ENCODE measurements at places on chromosomes 1 and 21. TPM values are rescaled to one million over a fixed set of nuclear protein-coding genes. Genes with fewer than 3 reads are reported as not detected.

The TM2D1 gene
- 46.9 TPM for total RNA-seq

The TSPAN1 gene
- 154 TPM for total RNA-seq

The GSTM5 gene
- total RNA-seq = not detected

GRCh38 chr1:160646711-160647328, at the start of gene SLAMF1:
TSS of gene SLAMF1 (minus strand) at chr1:160647044. CDS start at chr1:160646945, 99 bp downstream.
- no peak for DNase-seq
- no peaks in the 10 kb centered on the region for H3K36me3 ChIP-seq
- peaks cover 9% of the 10 kb centered on the region for H3K4me1 ChIP-seq
- H3K27me3 ChIP-seq = no peaks in the 10 kb centered on the region
- H3K27ac ChIP-seq = peak within 1 kb of the TSS; percentile 6

GRCh38 chr1:194225821-194226220, 1039.4 kb upstream of the B3GALT2 start:
- no peak overlapping the region for H3K27ac ChIP-seq
- H3K36me3 ChIP-seq = no peaks in the 10 kb centered on the region
- DNase-seq = peak; percentile 16
- H3K27me3 ChIP-seq = peaks cover 8% of the 10 kb centered on the region

The SLC6A9 gene
- 1.3 TPM for total RNA-seq

DNA sequence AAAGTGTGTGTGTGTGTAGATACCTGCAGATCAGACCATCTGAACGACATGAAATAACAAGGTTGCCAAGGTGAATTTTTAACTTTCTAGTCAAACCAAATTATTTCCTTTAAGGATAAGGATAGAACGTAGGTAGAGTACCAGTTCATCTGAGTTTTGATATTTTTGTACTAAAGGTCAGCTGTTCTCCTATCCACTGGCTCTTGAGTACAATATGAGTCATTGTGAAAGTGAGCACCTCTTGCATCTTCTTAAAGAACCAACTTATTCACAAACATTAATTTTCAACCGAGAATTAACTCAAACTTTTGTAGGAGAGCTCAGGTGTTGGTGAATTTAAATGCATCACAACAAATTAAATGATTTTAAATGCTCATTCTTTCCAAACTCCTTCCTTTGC, 71.5 kb downstream of the IFI44 start:
- no peak overlapping the region for H3K4me3 ChIP-seq
- DNase-seq = no peak
- no peaks in the 10 kb centered on the region for H3K36me3 ChIP-seq

The CD1D gene
- total RNA-seq = 1.9 TPM

GRCh38 chr1:238370599-238370998, 479.9 kb upstream of the ZP4 start:
- H3K4me1 ChIP-seq = no peaks in the 10 kb centered on the region
- H3K27me3 ChIP-seq = no peaks in the 10 kb centered on the region

- H3K4me1 ChIP-seq = peaks cover 20% of the 10 kb centered on the region
- no peaks in the 10 kb centered on the region for H3K36me3 ChIP-seq
- DNase-seq = peak; percentile 45
- H3K4me3 ChIP-seq = no peak overlapping the region
- peak overlapping the region; percentile 29 for H3K27ac ChIP-seq
Observed at GRCh38 chr1:178039891-178040290, 54.0 kb upstream of the RASAL2 start.

DNA sequence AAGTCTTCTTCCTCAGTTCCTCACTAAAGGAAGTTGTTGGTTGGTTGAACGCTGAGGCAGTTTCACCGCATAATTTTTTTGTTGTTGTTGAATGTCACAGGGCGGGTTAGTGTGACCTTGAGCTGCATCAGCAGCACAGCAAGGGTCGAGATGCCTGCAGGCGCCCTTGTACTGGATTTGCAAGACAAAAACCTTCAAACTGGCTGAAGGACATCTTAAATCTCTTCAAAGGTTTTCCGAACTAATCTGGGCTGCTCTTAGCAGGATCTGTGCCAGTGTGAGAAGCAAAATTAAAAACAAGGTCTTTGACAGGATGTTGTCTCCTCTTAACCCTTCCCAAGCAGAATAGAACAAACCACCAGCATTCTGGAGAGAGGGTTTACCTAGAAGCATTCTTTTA, 59.4 kb downstream of the NRIP1 start:
- no peak overlapping the region for H3K4me3 ChIP-seq
- peaks cover 64% of the 10 kb centered on the region for H3K4me1 ChIP-seq
- DNase-seq = no peak
- H3K27ac ChIP-seq = peak overlapping the region; percentile 20
- H3K36me3 ChIP-seq = no peaks in the 10 kb centered on the region
- no peaks in the 10 kb centered on the region for H3K27me3 ChIP-seq

The GNAT2 gene
- total RNA-seq = not detected

DNA sequence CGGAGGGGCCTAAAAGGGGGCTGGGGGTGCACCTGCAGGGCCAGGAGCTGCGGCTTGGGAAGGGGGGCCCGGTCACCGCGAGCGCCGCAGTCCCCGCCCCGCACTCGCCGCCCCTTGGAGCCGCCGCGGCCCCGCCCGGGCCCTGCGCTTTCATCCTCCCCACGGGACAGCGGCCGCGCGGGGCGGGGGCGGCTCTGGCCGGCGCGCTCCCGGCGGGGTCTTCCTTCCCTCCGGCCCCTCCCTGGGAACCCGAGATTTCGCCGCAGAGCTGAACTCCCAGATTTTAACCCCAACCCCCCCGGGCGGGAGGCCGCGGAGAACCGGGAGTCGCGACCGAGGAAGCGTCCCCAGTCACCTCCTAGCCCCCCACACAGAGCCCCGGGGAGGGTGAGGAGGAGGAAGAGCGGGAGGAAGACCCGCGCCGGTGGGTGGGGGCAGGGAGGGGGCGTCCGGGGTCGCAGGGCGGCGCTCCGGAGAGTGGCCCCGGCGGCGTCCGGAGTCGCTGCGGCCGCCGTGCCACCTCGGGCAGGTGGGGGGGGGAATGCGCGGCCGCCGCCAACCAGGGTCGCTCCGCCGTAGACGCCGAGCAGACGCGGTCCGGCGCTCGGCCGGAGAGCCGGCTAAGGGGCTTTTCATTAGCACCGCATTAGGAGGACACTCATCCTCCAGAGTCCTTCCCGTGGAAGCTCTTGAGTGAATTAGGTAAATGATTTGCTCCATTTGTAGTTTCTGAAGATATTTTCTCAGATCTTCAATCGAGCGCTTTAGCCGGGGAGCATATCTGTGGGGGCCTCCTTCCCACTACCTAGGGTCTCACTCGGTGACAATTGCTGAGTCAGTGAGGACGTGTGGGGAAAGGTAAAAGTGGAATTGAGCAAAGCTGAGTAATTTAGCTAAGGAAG, 31.6 kb upstream of the NFIA start:
- H3K36me3 ChIP-seq = no peaks in the 10 kb centered on the region
- H3K27ac ChIP-seq = peak overlapping the region; percentile 95
- peak; percentile 85 for DNase-seq
- peak overlapping the region; percentile 87 for H3K4me3 ChIP-seq

GRCh38 chr1:30705698-30706097, 17.7 kb downstream of the MATN1 start:
- H3K27ac ChIP-seq = no peak overlapping the region
- H3K4me3 ChIP-seq = no peak overlapping the region
- H3K4me1 ChIP-seq = no peaks in the 10 kb centered on the region
- no peaks in the 10 kb centered on the region for H3K36me3 ChIP-seq
- DNase-seq = no peak

DNA sequence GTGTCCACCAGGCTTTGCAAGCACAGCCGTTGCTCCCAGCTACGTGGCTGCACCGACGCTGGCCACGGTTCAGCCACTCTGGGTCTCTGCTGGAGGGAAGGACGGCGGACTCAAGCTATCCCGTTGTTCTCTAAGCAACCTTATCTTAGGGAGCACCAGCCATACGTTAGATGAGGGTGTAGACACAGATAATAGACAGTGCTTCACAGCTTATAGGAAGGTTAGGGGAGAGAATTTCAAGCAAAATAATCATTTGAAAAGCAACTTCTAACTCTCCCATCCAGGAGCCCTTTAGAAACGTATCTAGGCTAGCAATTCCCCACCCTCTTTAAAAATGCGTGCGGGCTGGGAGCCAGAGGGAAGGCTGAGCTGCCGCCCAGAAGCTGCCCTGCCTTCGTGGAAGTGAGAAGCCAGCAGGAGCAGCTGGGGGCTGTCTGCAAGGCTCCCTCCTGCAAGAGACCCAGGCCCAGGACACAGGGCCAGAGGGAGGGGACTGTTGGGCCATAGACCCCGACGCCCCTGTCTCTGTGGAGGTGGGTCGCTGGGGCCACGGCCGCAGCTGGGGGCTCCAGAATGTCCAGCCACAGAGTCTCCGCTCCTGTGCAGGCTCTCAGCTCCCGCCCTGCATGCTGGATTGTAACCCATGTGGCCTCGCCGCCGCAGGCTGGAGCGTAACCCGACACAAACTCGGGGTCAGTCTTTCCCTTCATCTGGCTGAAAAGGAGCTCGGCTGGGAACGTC, 31.2 kb upstream of the COL6A2 start:
- peak overlapping the region; percentile 74 for H3K27ac ChIP-seq
- peaks cover 20% of the 10 kb centered on the region for H3K4me1 ChIP-seq

The PADI2 gene
- total RNA-seq = 3.7 TPM

DNA sequence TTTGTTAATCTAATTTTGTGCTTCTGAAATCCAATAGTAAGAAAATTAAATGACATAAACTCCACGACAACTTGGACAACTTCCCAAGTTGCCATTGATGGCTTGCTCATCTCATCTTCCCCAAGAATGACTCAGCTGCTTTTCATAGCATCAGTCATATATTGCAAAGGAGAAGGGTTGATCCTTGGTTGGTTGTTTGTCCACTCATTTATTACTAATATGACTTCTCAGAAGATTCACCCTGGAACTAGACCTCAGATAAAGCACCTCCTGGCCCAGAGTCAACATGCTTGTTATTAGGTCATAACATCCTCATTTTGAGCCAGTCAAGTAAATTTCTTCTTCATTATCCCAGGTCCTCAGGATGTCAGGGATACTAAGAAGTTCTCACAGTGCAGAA, 2.3 kb upstream of the LCE3D start:
- DNase-seq = no peak
- H3K36me3 ChIP-seq = no peaks in the 10 kb centered on the region
- no peak overlapping the region for H3K4me3 ChIP-seq
- no peaks in the 10 kb centered on the region for H3K27me3 ChIP-seq
- H3K4me1 ChIP-seq = no peaks in the 10 kb centered on the region

DNA sequence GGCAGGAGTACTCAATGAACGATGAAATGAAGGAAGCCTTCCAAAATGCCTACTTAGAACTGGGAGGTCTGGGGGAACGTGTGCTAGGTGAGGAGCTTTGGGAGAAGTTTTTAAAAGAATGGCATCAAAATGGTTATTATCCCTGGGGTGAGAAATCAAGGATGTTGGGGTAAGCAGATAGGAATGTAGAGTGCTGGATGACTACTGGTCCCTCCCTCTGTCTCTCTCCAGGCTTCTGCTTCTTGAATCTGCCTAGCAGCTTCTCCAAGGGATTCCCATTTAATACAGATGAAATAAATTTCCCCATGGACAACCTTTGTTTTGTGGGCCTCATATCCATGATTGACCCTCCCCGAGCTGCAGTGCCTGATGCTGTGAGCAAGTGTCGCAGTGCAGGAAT, 19.0 kb upstream of the CASQ1 start:
- H3K4me3 ChIP-seq = no peak overlapping the region
- no peak for DNase-seq
- no peak overlapping the region for H3K27ac ChIP-seq
- H3K27me3 ChIP-seq = peaks cover 28% of the 10 kb centered on the region
- no peaks in the 10 kb centered on the region for H3K36me3 ChIP-seq

The DFFB gene
- total RNA-seq = 1.2 TPM

DNA sequence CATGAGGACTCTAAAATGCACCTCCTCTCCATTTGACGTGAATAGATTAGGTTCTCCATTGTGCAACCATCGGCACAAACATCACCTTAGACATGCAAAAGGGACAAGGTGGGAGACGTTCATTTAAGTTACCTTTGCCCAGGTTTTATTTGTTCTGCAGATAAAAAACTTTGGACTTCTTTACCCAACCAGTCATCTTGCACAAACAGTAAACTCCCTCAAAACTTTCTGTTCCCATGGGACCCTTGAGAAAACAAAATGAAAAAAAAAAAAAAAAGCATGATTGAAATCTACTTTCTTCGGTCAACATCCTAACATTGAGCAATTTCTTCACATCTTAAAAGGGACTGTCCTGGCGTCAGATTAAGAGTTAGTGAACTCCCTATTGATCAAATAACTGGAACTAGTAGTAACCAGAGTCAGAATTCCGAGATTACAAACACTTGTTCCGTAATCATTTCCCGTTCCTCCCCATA, 31.4 kb upstream of the PROX1 start:
- H3K4me3 ChIP-seq = no peak overlapping the region
- no peak overlapping the region for H3K27ac ChIP-seq
- no peaks in the 10 kb centered on the region for H3K36me3 ChIP-seq
- no peak for DNase-seq
- no peaks in the 10 kb centered on the region for H3K4me1 ChIP-seq

DNA sequence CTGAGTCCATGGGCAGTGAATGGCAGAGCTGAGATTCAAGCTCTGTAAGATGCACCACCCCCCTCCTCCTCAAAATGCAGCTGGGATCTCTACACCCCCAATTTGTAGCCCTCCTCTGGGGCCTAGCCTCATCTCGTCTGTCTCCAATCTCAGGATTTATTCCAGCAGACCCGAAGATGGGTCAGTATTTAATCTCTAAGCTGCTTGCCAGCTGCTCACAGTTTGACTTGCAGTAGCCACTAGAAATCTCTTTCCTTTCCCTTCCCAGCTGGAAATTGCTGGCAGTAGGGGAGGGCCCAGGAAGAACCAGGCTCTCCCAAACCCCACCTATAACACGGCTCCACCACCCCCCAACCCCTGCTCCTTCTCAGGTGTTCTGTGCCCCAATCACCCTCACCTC, 1.5 kb downstream of the LACTBL1 start:
- H3K36me3 ChIP-seq = no peaks in the 10 kb centered on the region
- no peak for DNase-seq
- no peak overlapping the region for H3K4me3 ChIP-seq
- H3K27me3 ChIP-seq = peaks cover 66% of the 10 kb centered on the region
- H3K27ac ChIP-seq = no peak overlapping the region

The C1orf52 gene
- total RNA-seq = 5.8 TPM

DNA sequence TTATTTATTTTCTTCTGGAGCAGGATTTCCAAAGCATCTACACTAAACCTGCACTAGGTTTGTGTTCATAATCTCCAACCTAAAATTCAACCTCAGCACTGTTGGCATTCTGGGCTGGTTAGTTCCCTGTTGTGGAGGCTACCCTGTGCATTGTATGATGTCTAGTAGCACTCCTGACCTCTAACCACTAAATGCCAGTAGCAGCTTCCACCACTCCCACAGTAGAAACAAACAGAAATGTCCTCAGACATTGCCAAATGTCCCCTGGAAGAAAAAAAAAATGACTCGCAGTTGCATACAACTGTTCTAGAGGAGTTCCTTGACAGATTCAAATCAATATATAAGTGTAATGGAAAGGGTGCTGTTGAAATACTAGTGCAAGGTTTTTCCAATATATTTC, 18.9 kb downstream of the GRIK1 start:
- no peaks in the 10 kb centered on the region for H3K4me1 ChIP-seq
- no peaks in the 10 kb centered on the region for H3K36me3 ChIP-seq
- no peak overlapping the region for H3K27ac ChIP-seq
- no peak overlapping the region for H3K4me3 ChIP-seq

DNA sequence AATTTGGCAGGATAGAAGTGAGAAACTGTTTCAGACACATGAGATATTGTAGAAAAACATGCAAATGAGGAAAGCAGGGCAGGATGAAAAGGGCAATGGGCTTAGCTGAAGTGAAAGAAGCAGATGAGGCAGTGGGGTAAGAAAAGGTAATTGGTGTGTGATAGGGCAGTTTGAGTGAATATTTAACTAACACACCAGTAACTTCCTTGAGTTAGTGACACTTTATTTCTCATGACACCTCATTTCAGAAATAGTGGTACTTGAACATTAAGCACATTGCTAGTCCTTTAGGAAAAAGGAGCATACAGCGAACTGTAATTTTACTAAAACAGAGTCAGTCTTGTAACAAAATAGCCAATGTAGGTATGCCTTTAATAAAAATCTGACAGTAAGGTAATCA, 415.0 kb downstream of the DPYD start:
- no peaks in the 10 kb centered on the region for H3K4me1 ChIP-seq
- no peaks in the 10 kb centered on the region for H3K36me3 ChIP-seq
- H3K4me3 ChIP-seq = no peak overlapping the region
- H3K27me3 ChIP-seq = no peaks in the 10 kb centered on the region

Data from stomach (tissue), 19 donors.